ENCODE measurements at places on chromosomes 12 and 14. TPM values are rescaled to one million over a fixed set of nuclear protein-coding genes. Genes with fewer than 3 reads are reported as not detected.

NDRG2 gene
- 171 TPM for total RNA-seq

DNA sequence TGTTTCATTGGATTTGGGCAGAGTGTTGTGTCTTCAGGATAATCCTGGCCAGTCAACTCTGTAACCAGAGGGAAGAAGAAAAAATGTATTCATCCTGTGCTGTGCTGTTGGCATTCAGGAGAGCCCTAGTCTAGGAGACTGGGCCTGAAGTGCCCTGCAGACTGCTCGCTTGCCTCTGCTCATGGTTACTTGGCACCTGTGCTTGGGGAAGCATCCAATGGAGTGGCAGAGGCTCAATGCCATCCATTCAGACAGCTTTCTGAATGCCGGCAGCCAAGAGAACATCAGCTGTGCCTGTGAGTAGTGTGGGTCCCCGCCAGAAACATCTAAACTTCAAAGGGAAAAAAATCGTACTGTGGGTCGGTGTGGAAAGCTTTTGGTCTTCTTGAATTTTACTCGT is 124.2 kb downstream of the SRGAP1 start:
- H3K27me3 ChIP-seq: no peaks in the 10 kb centered on the region
- H3K4me1 ChIP-seq: no peaks in the 10 kb centered on the region
- H3K27ac ChIP-seq: no peak overlapping the region
- no peak overlapping the region for H3K4me3 ChIP-seq
- no peaks in the 10 kb centered on the region for H3K36me3 ChIP-seq

SSTR1 gene
- 8.8 TPM for total RNA-seq

- H3K4me3 ChIP-seq: no peak overlapping the region
- H3K36me3 ChIP-seq: peaks cover 9% of the 10 kb centered on the region
- DNase-seq: no peak
Measured at GRCh38 chr12:50185970-50186663, 18.9 kb upstream of the CERS5 start.

DNA sequence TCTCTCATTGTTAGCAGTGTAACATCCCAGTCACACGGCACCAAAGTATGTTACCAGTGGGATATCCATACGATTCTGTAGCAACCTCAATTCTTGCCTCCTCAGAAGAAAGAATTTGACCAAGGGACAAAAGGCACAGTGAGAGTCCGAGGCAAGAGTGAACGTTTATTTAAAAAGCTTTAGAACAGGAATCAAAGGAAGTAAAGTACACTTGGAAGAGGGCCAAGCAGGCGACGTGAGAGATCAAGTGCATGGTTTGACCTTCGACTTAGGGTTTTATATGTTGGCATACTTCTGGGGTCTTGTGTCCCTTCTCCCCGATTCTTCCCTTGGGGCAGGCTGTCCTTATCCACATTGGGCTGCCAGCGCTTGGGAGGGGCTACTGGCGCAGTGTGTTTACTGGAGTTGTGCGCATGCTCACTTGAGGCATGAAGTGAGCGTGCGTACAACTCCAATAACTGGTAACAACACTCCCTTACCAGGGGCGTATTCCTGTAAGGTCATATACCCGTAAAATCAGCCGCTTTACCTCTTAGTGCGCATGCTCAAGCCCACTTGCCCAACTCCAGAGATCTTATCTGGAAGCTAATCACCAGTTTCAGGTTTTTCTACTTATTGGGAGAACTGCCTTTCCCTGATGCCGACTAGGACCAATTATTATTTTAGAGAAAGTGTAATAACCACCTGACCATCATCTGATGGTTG is 71.7 kb downstream of the FAR2 start:
- H3K27ac ChIP-seq: no peak overlapping the region
- no peak overlapping the region for H3K4me3 ChIP-seq
- H3K27me3 ChIP-seq: no peaks in the 10 kb centered on the region
- DNase-seq: peak; percentile 32

DNA sequence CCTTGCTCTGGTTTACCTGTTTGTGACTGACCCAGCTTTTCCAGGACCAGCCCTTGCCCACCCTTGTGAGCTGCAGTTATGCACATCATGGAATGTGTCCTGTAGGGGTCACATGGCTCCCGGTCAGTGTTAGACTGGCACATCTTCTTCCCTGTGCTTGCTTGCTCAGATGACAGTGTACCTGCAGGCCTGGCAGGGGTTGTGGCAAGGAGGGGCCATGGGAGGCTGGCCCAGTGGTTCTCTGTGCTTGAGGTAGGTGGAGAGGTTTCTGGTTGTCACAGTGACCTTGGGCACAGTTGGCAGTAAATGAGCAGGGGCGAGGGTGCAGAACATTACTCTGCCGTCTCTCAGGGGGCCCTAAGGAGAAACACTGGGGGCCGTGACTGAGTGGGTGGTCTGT is 27.6 kb upstream of the RD3L start:
- no peak overlapping the region for H3K27ac ChIP-seq
- no peaks in the 10 kb centered on the region for H3K27me3 ChIP-seq
- no peaks in the 10 kb centered on the region for H3K4me1 ChIP-seq
- H3K36me3 ChIP-seq: no peaks in the 10 kb centered on the region
- DNase-seq: no peak

DIO3 gene
- total RNA-seq: 0.35 TPM

DNA sequence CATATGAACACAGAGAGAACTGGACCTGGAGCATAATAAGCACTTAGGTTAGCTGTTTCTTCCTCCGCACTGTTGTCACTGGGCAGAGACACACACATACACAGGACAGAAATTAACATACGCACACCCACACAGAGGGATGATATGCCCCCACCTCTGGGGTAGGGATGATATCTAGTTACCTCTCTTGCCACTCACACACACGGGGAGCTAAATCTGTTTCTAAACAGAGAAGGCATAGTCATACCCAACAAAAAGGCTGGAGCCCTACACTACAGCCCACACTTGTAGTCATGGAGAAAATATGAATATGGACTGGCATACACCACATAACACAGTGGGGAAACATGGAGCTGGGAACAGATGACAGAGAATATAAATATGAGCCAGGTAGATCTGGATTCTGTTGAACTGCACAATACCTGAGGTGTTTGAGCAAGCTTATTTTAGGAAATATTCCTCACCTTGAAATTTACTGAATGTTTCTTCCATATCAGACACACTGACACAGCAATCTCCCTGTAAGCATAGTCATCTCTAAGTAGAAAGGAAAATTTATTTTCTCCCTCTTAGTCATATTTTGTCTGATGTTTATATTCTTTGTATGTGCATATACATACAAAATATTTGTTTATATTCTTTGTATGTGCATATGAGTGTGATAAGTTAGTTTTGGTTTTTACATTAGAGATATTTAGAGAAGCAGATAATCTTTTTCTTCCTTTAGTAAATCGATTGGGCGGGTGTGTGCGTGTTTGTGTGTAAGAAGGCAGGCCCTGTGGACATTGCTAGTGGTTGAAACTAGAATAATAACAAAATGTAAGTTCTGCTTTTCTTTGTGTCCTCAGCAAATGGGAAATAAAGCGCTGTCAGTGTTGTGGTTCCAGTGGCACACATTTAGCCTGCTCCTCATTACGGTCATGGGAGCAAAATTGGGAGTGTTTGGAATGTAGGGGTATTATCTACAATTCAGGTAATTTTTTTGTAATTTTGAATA is 20.9 kb upstream of the SCFD1 start:
- H3K4me3 ChIP-seq: no peak overlapping the region
- H3K36me3 ChIP-seq: no peaks in the 10 kb centered on the region
- H3K27me3 ChIP-seq: no peaks in the 10 kb centered on the region
- H3K4me1 ChIP-seq: no peaks in the 10 kb centered on the region

RBMS2 gene
- 42.7 TPM for total RNA-seq

DNA sequence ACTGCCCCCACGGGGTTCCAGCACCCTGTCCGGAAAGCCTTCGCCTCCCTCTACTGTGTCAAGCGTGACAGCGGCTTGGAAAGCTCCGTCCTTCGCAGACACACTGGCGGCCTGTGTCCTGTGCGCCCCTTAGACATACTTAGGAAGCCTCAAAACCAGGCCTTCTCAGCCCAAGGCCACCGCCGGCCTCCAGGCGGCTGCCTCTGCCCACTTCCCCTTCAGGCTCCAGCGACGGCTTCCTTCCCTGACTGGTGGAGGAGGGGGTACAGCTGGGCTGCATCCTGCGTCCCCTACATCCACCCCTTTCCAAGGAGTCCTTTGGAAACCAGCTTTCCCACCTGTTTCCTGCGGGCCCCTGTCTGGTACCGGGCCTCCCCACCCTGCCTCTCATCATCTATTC is 2.5 kb upstream of the CACNA2D4 start:
- no peak overlapping the region for H3K27ac ChIP-seq
- H3K36me3 ChIP-seq: no peaks in the 10 kb centered on the region
- H3K4me1 ChIP-seq: no peaks in the 10 kb centered on the region
- no peak overlapping the region for H3K4me3 ChIP-seq
- DNase-seq: peak; percentile 24

CELA1 gene
- not detected for total RNA-seq

LALBA gene
- total RNA-seq: not detected

GRCh38 chr14:89296281-89296745 is 120.7 kb downstream of the FOXN3 start:
- no peak overlapping the region for H3K27ac ChIP-seq
- H3K36me3 ChIP-seq: no peaks in the 10 kb centered on the region
- no peak for DNase-seq
- H3K4me3 ChIP-seq: no peak overlapping the region

- H3K4me3 ChIP-seq: no peak overlapping the region
- DNase-seq: no peak
- H3K27me3 ChIP-seq: no peaks in the 10 kb centered on the region
Measured at GRCh38 chr12:128168273-128168672, 98.7 kb upstream of the TMEM132C start.

- no peak overlapping the region for H3K4me3 ChIP-seq
- no peaks in the 10 kb centered on the region for H3K36me3 ChIP-seq
- peak overlapping the region; percentile 11 for H3K27ac ChIP-seq
- H3K27me3 ChIP-seq: no peaks in the 10 kb centered on the region
- DNase-seq: peak; percentile 49
Measured at GRCh38 chr14:68727315-68728047, 65.4 kb downstream of the ZFP36L1 start.

CD163L1 gene
- total RNA-seq: 4.2 TPM

DNA sequence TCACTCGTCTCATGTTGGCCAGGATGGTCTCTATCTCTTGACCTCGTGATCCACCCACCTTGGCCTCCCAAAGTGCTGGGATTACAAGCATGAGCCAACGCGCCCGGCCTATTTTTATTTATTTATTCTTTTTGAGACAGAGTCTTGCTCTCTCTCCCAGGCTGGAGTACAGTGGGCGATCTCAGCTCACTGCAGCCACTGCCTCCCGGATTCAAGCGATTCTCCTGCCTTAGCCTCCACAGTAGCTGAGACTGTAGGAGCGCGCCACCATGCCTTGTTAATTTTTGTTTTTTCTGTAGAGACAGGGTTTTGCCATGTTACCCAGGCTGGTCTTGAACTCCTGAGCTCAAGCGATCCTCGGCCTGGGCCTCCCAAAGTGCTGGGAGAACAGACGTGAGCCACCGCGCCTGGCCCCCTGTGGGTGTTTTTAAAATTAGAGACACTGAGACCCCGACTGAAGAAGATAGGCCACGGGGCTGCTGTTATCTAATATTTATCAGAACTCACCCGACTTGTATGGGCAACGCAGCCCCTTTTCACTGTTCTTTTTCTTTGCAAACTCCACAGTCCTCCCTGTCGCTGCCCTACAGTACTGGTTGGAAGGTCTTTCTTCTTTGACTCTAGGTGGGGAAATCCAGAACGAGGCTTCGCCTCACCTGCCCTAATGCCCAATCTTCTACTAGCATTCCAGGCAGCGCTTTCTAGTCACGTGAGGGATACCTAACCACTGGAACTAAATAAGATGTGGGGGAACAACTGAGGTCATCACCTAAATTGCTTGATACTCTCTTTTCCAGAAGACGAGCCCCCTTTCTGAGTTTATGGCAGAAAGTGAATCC is 1.4 kb upstream of the GABARAPL1 start:
- DNase-seq: no peak
- H3K27me3 ChIP-seq: no peaks in the 10 kb centered on the region
- H3K27ac ChIP-seq: no peak overlapping the region
- no peaks in the 10 kb centered on the region for H3K36me3 ChIP-seq
- H3K4me3 ChIP-seq: peak overlapping the region; percentile 64

ADCK1 gene
- 7.4 TPM for total RNA-seq

DNA sequence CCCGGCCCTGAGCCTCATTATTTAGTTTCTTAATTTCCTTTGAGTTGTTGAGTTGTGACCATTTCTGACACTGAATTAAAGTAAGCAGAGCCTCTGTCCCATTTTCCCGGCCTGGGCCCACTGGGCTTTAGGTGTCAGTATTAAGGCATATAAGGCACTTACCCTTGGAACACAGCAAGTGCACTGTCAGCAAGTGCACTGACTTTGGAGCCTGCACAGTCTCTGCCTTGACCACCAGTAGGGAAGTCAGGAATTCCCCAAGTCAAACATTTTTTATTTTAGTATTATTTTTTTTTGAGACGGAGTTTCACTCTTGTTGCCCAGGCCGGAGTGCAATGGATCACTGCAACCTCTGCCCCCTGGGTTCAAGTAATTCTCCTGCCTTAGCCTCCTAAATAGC is 56.6 kb downstream of the MAX start:
- H3K27me3 ChIP-seq: no peaks in the 10 kb centered on the region
- DNase-seq: no peak
- peaks cover 5% of the 10 kb centered on the region for H3K4me1 ChIP-seq
- no peak overlapping the region for H3K27ac ChIP-seq
- H3K4me3 ChIP-seq: no peak overlapping the region

- no peak overlapping the region for H3K27ac ChIP-seq
- H3K4me3 ChIP-seq: no peak overlapping the region
- no peak for DNase-seq
- no peaks in the 10 kb centered on the region for H3K27me3 ChIP-seq
Measured at GRCh38 chr12:10406725-10407124, 2.8 kb downstream of the KLRC4 start.

DNA sequence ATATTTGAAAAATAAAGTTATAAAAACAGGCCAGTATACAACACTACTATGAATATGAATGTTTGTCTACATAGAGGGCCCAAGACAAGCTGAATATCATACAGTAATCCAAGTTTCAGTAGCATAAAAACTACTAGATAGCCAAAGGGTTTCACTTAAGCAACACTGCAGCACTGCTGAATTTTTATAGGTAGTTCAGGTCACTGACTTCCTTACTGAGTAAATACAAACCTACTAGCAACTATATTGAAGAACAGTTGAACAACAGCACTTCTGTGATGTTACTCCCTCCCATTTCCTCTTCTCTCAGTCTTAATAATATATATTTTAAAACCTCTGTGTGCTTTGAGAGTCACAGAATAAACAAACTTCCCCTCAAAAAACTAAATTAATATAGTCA is 42.7 kb downstream of the GTF2A1 start:
- H3K36me3 ChIP-seq: no peaks in the 10 kb centered on the region
- H3K27ac ChIP-seq: peak overlapping the region; percentile 8
- no peaks in the 10 kb centered on the region for H3K4me1 ChIP-seq
- no peaks in the 10 kb centered on the region for H3K27me3 ChIP-seq
- no peak overlapping the region for H3K4me3 ChIP-seq
- DNase-seq: no peak

PIWIL1 gene
- total RNA-seq: not detected

GRCh38 chr12:5872745-5873144 is 72.3 kb downstream of the ANO2 start:
- no peak overlapping the region for H3K27ac ChIP-seq
- no peak overlapping the region for H3K4me3 ChIP-seq
- H3K27me3 ChIP-seq: no peaks in the 10 kb centered on the region
- no peak for DNase-seq
